ENCODE measurements at places on chromosomes 12 and 14.

GRCh38 chr14:99604766-99605298, 825 bp upstream of the CCDC85C start:
- DNase-seq: no peak

DNA sequence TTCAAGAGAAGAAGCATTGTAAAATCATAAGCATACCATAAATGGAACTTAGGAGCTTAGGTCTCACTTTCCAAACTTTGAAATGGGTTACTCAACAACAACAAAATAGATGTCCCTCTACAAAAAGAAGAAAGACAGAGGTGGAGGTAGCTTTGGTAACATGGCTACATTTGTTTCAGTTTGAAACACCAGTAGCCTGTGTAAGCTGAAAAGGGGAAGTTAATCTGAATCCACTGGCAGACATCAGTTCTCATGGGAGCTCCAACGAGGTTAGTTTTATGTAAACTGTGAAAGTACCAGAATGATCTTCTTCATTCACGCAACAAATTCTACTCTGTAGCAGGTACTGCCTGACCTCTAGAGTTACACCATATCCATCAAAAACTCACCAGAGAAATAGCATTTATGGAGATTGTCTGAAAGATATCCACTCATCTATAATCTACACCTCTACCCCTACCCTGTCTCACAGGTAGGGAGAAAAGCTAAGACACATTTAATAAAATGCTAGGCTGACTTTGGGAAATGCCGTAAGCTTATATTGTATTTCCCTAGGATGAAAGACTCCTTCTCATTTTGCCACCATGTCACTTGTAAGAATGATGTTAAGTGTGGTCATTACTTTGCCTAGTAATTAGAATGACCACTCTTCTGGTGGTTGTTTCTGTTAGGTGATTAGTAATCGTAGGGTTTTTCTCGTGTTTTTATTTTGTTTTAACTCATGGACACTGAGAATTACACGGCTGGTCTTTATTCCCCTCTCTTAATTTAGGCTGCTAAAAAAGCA, 224.1 kb downstream of the ASCL1 start:
- no peak for DNase-seq

- no peak for DNase-seq
Observed at GRCh38 chr14:24277071-24277470, 5.7 kb upstream of the RABGGTA start.

GRCh38 chr12:8991371-8992345, 2.3 kb downstream of the KLRG1 start:
- no peak for DNase-seq

Measured in esophagus squamous epithelium (tissue), 5 donors.